Activated naive CD4-positive, alpha-beta T cell treated with anti-CD3 and anti-CD28 coated beads, Interleukin-2, amount 50 U/mL, for 16 hours (primary cell): ENCODE measurements at places on chromosomes 5 and 9.

- no peak for DNase-seq
Measured at GRCh38 chr5:141488591-141489561, at the start of gene PCDHGC5. Gene PCDHGC5 (plus strand): TSS chr5:141489081. CDS start chr5:141489241, 160 bp downstream.

DNA sequence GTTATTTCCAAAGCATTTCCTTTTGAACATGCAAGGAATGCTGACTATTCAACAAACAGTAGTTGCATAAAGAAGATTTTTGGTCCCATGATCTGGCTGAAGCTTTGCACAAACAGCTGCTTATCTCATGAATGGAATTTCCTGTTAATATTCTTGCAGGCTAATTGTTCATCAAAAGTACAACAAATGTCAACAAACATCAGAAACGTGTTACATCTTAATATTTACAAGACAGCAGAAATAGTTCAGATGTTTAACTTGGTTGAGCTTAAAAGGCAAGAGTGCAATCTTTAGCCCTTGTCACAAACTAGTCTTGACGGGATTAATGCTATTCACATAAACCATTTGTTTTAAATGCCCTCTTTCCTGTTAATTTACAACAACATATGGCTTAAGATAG, 47.9 kb upstream of the BASP1 start:
- no peak for DNase-seq

DNA sequence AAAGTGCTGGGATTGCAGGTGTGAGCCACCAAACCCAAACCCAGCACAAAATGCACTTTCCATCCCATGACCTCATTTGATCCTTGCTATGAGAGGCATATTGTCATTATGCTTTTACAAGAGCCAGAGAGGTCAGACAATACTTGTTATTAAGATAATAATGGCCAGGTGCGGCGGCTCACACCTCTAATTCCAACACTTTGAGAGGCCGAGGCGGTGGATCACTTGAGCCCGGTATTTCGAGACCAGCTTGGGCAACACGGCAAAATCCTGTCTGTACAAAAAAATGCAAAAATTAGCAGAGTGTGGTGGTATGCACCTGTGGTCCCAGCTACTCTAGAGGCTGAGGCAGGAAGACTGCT, 55.9 kb upstream of the IL17B start:
- no peak for DNase-seq

DNA sequence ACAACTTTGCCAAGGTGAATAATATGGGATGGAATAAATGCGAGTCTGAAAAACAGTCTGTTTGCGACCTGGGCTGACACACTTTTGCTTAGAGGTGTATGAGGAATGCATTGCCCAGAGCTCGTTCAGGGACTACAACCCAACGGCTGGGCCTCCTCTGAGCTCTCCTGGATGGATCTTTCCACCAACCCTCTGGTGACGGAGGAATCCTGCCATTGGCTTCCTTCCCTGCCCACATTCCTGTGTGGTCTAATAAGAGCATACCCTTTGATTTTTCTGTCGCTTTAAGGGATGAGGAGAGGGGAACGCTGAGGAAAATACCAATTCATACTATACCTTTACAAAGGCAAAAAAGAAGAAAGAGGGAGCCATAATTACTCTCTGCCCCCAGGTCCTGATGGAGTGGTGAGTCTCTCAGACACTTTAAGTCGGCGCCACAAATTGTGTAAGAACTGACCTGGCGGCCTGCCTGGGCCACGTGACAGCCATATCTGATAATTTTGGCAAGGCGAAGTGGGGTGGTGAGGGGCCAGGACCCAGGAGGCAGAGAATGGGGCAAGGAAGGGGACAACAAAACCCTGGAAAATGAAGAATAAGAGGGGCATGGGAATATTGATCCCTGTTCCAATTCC, 265.2 kb upstream of the MSX2 start:
- DNase-seq: no peak

DNA sequence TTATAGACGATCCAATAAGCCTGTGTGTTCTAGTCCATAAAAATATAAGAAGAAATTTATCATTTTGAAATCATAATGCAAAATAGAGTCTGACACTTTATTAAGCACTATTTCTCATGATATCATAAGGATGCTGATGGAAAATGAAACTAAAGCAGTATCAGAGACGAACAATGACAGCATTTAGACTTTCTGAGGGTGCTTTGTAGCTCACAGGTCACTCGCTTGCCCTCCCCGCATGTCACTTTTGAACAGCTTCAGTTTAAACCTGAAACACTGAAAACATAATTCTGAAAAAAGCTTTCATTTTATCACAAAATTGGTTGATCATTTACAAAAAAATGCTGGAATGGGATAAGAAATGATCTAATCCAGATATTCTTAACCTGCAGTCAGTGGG, 247.1 kb downstream of the EBF1 start:
- DNase-seq: no peak

DNA sequence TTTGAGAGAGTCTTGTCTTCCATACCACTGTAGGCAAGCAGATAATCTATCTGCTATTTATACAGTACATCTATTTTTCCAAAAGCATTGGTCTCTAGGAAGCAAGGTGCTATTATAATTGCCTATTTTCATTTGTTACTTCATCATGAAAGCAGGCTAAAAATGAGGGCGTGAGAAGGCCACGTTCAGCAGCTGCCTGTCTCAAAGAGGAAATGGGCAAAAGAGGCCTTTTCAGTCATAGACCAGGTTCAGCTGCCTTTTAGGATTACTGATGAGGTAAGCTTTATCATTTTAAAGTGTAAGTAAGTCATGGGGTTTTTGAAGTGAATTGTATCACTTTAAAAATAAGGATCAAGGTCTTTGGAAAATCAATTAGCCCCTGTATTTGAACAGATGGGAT, 1091.1 kb upstream of the DMAC1 start:
- no peak for DNase-seq

GRCh38 chr5:17289681-17290539, 72.5 kb downstream of the BASP1 start:
- DNase-seq: no peak

- no peak for DNase-seq
Measured at GRCh38 chr5:142915038-142915437, 144.9 kb downstream of the ARHGAP26 start.

- no peak for DNase-seq
Measured at GRCh38 chr9:113617550-113617949, 154.0 kb downstream of the RGS3 start.

- no peak for DNase-seq
Measured at GRCh38 chr5:35203403-35203802, 26.9 kb downstream of the PRLR start.

DNA sequence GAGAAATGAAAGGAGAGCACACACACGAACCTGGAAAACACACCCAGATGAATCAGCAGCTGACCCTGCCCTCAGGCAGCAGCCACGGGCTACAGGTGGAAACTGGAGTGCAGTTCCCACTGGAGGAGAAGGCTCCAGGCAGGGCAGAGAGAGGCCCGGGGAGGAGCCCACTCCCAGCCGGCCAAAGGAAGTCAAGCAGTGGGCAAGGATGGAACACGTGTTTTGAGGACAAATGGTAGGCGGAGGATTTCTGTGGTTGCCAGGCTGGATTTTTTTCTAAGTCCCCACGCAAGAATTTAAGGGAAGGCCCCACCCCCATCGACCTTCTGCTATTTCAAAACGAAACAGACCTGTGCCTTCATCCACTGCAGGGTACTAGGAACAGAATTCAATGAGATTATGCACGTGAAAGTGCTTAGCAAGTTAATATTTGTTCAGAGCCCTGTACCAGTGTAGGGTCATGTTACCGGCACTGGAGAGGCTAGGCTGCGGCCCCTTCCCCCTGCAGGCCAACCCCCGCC, 6.8 kb downstream of the EPB41L4B start:
- no peak for DNase-seq

- DNase-seq: no peak
Measured at GRCh38 chr5:75324791-75325190, 12.2 kb upstream of the HMGCR start.

- no peak for DNase-seq
Measured at GRCh38 chr5:14608169-14608568, 26.6 kb downstream of the OTULINL start.

- no peak for DNase-seq
Measured at GRCh38 chr5:39648085-39648847, 223.5 kb upstream of the DAB2 start.

GRCh38 chr9:19473605-19474004, 64.8 kb downstream of the ACER2 start:
- no peak for DNase-seq

GRCh38 chr5:169914766-169915165, 65.5 kb downstream of the INSYN2B start:
- no peak for DNase-seq

- no peak for DNase-seq
Measured at GRCh38 chr5:154967421-154968024, 26.6 kb downstream of the MRPL22 start.

GRCh38 chr5:31585895-31586270, 53.0 kb upstream of the PDZD2 start:
- DNase-seq: no peak

DNA sequence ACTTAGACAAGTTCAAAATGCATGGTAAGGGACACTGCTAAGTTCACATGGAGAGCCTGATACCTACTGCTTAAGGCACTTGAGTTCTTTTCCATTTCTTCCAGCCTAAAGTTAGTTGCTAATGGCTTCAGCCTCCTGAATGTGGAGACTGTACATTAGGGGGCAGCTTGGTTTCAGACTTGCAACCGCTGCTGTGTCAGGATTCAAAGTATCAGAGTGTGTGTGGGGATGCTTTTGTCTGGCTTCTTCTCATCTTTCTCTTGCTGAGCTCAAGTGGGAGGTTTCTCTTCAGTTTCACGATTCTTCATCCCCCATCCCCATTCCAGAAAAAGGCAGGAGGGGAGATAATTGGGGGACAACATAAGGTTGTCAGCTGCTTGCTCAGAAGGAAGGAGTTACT, 49.4 kb downstream of the ATP10B start:
- no peak for DNase-seq

GRCh38 chr5:90866915-90867731, 308.5 kb downstream of the ADGRV1 start:
- no peak for DNase-seq

GRCh38 chr9:93092251-93092991, 3.6 kb upstream of the CARD19 start:
- DNase-seq: no peak

DNA sequence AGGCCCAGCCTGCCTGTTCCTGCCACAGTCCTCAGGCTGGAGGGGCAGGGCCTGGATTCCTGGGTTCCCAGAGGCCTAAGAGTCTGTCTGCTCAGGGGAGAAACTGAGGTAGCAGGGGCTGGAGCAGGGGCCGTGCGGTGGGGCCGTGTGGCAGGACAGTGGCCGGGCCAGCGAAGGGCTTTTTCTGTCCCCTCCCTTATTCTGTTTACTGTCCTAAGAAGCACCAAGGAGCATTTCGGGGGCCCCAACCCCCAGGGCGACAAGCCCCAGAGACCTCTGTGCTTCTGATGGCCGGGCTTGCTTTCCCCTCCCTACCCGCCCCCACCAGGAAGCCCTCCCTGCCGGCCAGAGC, 6.8 kb upstream of the ASB6 start:
- no peak for DNase-seq

DNA sequence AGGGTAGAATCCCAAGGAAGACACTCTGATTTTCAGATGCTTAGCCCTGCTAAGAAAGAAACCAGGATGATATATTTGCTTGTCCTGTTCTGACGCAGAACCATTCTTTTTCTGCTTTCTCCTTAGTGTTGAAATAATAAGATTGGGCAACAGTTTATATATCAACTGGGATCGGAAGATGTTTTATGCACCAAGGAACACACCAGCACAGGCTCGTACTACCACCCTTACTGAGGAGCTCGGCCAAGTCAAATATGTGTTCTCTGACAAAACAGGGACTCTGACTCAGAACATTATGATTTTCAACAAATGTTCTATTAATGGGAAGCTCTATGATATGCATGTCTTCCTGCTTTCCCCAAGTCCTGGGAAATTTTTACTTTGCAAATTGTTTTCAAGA, 19.0 kb upstream of the RUSC2 start:
- DNase-seq: no peak

DNA sequence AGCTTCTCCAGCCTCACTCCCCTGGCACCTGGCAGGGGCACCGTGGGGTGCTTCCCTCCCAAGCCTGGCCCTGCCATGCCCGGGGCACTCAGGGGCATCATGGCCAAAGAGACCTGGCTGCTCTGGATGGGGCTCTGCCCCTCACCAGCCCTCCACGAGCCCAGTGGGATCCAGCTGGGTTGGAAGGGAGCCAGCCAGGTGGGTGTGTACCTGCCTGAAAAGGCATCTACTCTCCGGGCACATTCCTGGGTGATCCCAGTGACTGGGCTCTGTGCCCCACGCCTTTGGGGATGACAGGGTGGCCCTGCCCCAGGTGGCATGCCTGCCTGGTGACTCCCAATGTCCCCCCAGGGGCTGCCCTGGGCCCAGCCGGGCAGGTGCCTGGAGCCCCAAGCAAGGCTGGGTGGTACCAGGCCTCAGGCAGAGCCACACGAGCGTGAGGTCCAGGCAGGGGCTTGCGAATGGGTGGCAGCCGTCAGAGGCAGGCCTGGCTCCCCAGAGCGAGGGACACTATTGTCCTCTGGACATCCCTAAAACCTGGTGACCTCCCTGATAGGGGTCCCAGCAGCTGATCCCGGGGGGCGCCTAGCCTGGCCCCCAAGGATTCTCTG, 777 bp downstream of the GPSM1 start:
- no peak for DNase-seq

- DNase-seq: no peak
Measured at GRCh38 chr9:112439171-112439570, 47.5 kb upstream of the KIAA1958 start.

DNA sequence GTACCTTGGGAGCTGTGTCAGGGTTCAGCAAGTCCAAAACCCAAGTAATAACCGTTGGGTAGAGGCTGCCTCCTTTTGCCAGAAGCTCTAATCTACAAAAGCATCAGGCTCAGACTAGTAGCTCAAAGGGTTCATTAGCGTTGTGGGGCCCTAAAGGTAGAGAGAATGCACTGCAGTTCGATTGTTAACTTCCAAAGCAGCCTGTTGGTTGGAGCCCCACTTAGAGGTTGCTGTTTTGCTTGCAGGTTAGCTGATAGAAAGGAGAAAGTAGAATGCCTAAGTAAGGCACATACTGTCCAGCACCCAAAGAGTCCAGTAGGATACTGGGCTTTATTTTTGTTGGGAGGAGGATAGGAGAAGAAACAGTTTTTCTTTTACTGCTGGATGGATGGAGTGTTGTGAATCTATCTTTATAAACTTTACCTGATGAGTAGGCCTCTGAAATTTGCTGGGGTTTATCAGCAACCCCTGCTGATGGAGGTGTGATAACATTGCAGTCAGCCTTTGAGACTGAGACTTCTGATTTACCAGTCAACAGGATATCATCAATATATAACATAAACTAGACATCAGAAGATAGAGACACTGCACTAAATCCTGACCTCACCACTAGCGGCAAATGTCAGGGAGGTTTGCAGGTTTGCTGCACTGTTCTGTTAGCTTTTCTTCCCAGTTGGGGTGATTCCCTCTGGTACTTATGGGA, 34.8 kb downstream of the ZNF131 start:
- DNase-seq: no peak
